ENCODE measurements at places on chromosomes 6 and 20.

- DNase-seq, result no peak
These were observed 76.9 kb downstream of the NCOA3 start for GRCh38 chr20:47578543-47578942.

- no peak for DNase-seq
These were observed 15.1 kb downstream of the TBC1D32 start for GRCh38 chr6:121319112-121319553.

DNA sequence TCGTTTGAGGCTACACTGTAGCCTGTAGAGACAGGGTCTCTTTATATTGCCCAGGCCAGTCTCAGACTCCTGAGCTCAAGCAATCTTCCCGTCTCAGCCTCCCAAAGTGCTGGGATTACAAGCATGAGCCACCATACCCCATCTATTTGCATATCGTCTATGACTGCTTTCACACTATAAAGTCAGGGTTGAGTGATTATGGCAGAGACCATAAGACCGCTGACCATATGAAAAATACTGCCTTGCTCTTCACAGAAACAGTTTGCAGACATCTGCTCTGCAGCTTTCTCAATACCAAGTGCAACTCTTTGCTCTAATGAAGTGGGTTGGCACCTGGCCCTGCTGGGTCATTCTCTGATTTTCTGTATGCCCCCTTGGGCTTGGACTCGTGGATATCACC, 79.5 kb upstream of the PAK5 start:
- no peak for DNase-seq

- no peak for DNase-seq
These were observed 289.1 kb upstream of the MANEA start for GRCh38 chr6:95288251-95288650.

GRCh38 chr6:41720262-41720620, 15.2 kb downstream of the TFEB start:
- no peak for DNase-seq

DNA sequence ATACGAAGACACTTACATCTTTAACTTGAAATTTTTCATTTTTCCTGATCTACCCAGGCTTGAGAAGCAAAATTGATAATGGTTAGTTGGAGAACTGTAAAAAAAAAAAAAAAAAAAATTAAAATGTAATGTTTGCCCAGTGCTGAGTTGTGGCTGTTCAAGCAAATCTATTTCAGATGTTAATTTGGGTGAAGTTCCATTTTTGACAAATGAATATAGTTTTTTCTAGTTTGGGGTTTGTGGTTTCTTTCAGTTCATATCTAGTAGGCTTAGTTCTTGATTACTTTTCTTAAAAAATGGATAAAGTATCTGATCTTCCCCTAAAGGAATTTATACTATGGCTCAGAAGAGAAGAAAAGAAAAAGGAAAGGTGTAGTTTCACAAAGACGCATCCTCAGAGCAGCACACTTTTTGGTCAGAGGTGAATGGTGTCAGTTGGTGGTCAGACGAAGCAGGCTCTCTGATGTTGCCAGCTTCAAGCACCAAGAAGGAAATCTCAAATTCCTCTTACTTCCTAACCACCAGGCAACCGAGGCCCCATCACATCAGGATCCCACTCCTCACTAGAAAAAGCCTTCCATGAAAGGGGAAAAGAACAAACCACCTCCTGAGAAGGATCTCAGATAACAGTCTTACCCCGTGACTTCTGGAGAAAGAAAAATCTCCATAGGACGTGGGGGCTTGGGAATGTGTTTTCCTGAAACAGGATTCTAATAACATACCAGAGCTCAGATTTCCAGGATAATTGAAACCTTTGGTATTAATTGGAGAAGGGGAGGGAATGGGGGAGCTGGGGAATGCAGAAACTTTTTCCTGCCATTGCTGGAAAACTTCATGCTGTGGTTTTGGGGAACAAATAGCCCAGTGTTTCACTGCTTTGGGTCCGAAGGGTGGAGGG, 396.2 kb downstream of the CD83 start:
- DNase-seq, result no peak

GRCh38 chr20:31476294-31476585, 1.2 kb downstream of the REM1 start:
- no peak for DNase-seq

DNA sequence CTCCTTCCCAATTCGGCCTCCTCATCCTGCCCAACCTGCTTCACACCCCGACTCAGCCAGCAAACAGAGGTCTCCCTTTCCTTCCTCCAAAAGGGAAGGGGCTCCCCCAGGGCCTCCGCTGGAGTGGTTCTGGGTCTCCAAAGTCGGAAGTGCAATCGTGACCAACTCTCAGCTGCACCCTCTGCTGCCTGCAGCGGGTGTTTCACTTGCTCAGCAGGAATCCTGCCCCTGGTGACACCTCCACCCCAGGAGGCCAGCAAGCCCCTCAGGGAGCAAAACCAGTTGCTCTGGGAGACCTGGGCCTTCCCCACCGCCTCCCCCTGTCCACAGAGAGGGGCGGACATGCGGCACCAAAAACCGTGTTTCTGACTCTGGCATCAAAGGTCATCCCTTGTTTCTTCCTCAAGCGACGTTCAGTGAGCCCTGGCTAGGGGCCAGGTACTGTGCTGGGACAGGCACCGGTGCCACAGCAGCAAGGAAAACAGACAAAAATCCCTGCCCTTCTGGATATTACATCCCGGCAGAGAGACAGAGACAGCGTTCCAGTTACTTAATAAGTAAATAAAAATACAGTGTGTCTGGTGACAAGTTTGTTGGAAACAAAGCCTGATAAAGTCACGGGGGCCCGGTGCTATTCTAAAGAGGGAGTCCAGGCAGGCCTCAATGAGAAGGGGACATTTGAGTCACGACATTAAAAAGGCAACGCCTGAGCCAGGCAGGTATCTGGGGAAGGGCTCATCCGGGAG, 219.0 kb downstream of the BMP7 start:
- no peak for DNase-seq

GRCh38 chr20:6819599-6819998, 52.1 kb downstream of the BMP2 start:
- no peak for DNase-seq

GRCh38 chr6:53662457-53662856, 3.1 kb downstream of the KLHL31 start:
- no peak for DNase-seq

DNA sequence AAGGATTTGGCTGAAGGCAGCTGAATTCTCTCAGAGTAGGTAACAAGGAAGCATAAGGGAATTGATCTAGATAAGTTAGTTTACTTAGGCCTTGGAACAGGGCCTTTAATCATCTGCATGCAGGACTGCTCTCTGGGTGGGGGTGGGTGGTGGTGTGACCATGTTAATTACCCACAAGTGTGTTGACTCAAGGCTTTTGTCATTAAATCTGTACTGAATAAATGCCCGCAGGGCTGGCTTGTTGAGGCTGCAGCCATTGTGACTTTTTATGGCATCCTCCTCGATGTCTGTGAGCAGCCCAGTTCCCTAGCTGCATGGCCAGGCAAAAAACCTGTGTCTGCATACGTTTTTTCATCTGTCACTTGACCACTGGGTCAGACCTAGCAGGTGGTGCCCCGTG, 63.5 kb upstream of the ASCC3 start:
- no peak for DNase-seq

GRCh38 chr20:30919514-30920188, 337.8 kb upstream of the DEFB115 start:
- DNase-seq, result no peak

DNA sequence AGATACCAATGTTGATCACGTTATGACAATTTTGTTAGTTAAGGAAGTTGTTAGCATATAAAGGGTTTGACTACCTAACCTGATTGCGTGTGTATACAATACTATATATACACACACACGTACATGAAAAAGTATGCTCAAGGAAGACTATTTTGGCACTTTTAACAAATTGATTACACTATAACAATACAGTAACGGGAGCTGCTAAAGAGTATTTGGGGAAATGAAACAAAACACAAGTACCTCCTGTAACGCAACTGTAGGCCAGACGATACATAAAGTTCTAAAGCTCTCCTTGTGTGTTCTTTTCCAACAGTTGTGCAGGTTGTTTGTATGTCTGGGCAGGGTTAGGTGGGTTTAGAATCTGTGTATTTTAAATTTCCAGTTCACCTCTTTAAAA, 98.7 kb downstream of the PLEKHG1 start:
- DNase-seq, result no peak

DNA sequence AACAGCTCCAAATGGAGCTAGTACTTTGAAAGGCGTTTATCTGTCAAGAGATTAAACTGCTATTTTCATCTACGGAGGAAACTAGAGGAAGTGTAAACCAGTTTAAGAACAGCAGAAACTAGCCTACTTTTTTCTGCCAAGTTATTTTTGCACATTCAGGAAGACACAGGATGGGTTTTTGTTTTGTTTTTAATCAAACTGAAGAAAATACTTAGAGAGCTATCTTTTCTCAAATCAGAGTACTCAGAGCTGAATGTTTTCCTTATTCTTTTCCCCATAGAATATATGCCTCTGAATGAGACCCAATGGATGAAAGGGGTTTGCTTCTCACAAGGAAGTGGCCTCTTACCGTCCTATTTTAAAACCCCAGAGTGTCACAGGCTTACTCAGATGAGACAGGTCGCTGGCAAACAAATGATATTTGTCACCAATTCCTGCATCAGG, 538.5 kb downstream of the CD83 start:
- no peak for DNase-seq

DNA sequence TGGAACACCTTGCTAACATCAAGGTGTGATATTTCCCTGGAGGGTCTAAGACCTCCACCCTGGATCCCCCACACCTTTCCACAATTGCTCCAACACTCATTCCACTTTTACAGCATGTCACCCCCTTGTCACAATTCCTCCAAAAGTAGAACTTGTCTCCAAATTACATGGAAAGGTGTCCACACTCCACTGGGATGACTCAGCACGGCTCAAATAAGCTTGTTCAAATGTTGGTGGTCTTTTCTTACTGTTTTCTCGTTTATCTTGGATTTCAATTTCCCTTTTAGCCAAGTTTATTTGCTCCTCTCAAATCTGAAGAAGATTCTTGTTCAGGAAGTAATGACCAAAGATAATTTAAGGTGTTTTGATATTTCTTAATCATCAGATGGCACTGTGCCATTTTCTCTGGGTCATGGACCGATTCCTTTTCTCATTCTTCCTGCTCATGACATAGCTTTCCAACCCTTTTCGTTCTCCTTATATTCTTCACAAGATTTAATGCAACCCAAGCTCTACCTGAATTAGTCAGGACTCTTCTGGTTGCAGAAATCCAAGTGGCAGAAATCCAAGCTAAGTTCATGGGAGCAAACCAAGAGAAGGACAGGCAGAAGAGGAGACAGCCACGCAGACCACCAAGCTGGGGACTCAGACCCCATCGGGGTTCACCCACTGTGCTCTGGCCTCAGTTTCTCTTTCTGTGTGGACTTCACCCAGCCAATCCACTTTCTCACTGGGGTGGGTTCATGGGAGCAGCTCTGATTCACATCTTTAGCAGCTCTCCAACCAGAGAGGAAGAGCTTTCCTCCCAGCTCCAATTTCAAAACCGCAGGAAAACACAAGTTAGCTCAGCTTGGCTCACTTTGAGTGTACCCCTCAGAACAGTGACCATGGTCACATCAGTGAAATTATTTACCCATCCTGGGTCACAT, 110.5 kb upstream of the CDYL start:
- no peak for DNase-seq

GRCh38 chr6:40822619-40823018, 216.4 kb downstream of the UNC5CL start:
- no peak for DNase-seq

DNA sequence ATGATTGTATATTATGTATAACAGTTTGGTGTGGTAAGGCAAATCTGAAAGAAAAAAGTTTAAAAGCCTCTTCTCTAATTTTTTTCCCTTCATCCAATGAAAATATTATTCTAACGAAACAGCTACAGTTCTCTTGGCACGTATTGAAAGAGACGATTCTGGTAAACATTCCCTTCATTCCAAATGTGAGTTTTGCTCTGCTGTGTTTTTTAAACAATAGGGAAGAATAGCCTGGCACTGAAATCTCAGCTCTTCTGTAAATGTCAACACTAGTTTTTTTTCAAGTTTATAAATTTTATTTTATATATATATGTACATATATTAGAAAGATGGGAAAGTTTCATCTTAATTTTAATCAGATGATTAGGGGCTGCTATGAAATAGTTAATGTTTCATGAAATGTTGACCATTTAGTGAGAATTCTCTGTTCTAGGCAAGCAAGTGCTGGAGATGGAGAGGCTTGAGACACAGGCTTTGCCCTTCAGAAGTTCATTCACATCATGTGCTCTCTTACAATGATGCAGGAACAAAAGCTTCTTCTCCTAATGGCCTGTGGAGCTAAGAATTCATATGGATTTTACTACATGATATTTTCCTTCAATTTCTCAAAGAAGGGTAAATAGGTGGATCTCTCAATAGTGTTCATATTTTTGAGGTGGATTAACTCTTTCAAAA, 4.1 kb downstream of the PAQR8 start:
- no peak for DNase-seq

DNA sequence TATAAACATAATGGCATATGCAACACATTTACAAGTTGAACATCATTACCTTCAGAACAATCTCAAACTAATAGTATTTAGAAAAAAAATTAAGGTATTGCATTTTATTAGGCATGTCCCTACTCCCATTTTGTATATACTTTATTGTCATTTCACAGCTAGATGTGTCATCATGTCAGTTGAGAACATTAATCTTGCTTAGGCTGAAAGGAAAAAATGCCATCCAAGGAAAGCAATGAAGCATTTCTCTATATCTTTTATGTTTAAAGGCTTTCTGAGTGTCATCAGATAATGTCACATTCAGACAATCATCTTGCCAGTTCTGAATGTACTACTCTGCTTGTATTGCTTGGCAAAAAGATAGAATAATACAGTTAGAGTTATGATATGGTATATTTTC, 228.8 kb upstream of the THEMIS start:
- no peak for DNase-seq

DNA sequence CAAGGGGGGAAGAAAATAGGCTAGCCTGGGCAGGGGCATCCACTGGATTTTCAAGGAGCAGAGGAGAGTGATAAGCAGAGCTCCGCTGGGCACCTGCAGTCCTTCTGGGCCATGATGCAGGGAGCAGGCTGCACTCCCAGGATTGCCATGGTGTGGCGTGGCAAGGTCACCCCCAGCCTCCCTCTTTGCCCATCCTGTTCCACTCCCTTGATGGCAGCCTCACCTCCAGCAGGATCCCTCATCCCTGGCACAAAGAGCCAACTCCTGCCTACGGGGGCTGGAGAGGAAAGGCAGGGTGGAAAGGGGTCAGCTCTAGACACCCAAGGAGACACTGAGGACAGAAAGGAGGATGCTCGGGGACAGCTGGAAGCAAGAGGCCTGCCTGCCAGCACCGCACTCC, 22.4 kb upstream of the MYMX start:
- no peak for DNase-seq

Measured in stimulated activated CD8-positive, alpha-beta memory T cell treated with anti-CD3 and anti-CD28 coated beads, Interleukin-2, amount 100 ng/mL, for 48 hours (primary cell).